Stimulated activated CD8-positive, alpha-beta memory T cell treated with anti-CD3 and anti-CD28 coated beads, Interleukin-7, amount 100 ng/mL, for 4 hours (primary cell): ENCODE measurements at places on chromosomes 2 and 18.

GRCh38 chr18:34223164-34223892 lies 1.4 kb downstream of the NOL4 start:
- DNase-seq, result no peak

DNA sequence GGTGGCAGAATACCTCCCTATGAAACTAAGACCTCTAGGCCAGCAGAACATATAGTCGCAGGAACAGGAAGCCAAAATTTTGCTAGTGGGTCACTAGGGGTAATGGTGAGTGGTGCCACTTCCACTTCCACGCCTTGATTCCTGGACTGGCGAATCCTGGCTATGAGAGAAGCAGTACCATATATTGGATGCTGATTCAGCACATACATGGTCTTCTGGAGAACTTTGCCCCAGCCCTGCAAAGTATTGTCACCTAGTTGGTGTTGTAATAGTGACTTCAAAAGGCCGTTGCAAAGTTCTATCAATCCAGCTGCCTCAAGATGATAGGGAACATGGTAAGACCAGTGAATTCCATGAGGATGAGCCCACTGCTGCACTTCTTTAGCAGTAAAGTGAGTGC lies 769.8 kb upstream of the GYPC start:
- no peak for DNase-seq

DNA sequence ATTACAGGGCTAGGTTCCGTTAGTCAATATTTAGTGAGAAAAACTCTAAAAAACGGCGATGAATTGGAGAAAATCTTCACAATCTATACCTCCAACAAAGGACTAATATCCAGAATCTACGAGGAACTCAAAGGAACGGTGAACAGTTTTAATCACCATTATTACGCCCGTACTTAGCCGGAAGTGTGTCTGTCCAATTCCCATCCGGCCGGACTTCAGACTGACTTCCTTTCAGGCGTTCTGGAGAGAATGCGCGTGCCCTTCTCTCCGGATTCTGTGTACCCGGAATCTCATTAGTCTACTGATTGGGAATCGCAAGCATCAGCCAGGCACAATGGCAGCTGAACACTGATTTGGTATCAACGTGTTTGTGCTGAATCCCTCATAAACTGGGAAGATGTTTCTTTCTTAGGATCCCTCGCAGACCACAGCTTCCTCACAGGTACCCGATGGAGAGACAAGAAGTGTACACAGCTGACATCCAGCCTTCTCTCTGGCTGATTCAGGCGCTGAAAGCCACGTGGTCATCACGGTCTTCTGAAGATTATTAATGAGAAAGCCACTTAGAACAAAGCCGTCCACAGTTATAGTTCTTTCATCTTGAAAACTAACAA lies 239.9 kb downstream of the ZNF516 start:
- no peak for DNase-seq

GRCh38 chr2:28624793-28625701 lies 126.6 kb upstream of the PPP1CB start:
- peak; percentile 43 for DNase-seq

GRCh38 chr2:68371581-68371980 lies 6.5 kb downstream of the PLEK start:
- no peak for DNase-seq

- no peak for DNase-seq
Observed at GRCh38 chr2:158204741-158205165, 103.1 kb downstream of the UPP2 start.

DNA sequence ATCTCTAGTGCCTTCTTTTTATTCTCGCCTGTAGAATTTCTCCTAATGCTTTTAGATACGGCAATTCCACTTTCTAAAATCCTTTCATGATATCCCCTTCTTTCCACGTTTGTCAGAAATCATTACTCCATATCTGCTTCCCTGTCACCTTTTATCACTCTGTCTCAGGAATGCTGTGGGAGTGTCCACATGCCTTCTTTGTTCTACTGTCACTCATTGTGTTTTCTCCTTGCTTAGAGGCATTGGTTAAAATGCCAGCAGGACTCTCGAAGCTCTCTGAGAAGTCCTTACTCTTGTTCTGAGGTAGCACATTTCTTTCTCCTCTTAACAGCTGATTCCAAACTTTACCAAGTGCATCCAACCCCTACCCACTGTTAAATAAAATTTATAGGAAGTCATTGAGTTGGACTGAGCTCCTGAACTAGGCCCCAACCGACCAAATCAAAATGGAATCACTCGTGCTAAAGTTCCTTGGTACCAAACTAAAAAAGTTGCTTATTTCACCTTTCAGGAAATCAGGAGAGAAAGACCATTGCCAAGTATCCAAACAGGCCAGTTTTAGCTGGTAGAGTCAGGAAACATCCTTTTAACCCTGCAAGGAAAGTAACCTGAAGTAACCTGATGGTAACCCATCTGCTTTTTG lies 10.6 kb upstream of the GALNT5 start:
- DNase-seq, result no peak

DNA sequence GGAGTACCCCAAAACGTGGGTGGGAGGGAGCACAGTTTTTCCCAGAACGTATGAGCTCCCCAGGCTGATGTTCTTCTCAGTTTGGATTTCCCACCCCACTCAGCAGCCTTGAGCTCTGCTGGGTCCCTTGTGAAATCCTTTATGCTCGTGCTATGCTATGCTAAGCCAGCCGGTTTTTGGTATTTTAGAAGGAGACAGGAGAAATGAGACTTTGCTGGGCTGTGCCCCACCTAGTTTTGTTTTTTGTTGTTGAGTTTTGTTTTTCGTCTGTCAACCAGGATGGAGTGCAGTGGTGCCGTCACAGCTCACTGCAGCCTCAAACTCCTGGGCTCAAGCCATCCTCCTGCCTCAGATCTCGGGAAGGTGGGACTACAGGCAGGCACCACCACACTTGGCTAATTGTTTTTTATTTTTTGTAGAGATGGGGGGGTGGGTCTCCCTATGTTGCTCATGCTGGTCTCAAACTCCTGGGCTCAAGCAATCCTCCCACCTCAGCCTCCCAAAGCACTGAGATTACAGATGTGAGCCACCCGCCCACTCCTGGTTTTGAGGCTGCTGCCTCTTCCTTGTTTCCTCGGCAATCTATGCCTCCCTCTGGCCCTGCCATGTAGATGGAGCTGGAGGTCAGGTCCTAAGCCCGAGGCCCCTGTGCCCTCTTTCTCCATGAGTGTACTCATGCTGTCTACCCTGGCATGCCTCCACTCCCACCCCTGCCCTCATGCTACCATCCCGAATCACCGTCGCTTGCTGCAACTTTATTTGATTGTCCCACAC lies 17.5 kb upstream of the MGAT4A start:
- no peak for DNase-seq

DNA sequence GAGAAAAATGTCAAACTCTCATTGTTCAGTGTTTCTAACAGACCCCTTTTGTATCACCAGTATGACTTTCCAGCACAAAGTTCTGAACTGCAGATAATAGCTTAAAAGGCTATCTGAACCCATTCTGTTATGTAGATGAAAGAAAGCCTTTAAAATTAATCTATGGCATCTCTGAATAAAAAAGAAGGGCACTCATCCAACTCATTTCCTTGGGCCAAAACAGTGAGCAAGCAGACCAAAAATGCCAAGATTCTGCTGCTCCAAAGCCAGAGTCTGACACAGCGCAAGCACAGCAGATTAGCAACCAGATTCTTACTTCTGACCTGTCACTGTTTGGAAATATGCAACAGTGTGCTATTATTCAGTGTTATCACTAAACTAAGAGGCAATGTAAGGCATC lies 22.6 kb upstream of the ITGA6 start:
- no peak for DNase-seq

DNA sequence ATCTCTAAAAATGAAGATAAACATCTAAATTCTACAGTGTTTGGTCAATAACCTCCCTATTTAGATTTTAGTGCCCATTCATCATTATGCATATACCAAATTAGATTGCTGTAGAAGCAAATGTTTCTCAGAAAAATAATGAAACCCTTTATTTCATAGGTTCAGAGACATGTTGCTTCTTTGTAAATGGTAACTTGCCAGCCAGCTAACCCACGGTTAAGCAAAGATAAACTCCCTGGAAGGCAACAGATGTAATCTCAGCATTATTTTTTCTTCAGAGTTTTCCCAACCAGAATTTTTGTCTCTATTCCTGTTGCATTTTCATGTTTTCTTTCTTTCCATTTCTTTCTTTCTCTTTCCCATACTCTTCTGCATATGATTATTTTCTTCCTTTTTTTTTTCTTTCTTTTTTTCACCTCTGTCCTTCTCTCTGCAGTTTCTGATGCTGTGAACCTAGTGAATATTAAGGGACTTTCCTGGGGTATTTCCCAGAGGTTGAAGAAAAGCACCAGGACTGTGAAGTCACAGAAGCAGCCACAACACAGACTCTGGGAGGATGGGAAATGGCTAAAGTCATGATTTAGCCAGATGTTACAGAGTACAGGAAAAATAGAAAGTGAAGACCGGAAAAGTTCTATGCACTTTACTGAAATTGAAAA lies 50.0 kb upstream of the DSG1 start:
- DNase-seq, result no peak

DNA sequence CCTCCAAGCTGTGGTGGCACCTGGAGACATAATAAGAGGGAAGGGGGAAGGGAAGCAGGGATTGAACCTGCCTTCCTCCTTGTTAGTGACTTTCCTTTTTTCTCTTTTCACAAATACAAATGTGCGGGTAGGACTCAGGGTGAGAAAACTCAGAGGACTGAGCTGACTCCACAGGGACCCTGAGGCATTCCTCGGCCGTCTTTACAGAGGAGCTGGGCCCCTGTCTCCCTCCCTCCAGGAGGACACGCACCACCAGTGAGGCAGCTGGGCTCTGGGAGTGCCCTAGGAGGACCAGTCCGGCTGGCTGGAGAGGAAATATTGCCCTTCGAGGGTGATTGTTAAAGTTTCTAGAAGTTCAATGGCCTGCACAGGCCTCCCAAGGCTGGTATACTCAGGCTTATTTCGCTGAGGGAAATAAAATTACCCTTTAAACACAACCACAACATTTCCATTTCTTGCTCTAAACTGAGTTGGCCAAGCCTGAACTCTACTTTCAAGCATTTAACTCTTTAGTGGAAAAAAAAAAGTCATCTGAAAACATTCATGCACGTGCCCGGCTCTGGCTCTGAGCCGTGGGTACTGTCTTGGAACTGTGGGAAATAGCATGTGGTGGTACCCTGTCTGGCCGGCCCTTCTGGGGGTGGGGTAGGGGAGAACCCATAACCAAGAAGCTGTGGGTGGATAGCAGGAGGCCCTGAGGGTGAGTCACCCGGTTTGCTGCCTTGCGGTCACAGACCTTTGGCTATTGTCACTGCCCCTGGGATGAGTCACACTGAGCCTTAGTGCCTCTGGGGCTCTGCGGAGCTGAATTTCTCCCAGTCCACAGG lies 116.0 kb downstream of the COPS8 start:
- no peak for DNase-seq

GRCh38 chr2:176758426-176758825 lies 454.2 kb upstream of the HNRNPA3 start:
- no peak for DNase-seq

DNA sequence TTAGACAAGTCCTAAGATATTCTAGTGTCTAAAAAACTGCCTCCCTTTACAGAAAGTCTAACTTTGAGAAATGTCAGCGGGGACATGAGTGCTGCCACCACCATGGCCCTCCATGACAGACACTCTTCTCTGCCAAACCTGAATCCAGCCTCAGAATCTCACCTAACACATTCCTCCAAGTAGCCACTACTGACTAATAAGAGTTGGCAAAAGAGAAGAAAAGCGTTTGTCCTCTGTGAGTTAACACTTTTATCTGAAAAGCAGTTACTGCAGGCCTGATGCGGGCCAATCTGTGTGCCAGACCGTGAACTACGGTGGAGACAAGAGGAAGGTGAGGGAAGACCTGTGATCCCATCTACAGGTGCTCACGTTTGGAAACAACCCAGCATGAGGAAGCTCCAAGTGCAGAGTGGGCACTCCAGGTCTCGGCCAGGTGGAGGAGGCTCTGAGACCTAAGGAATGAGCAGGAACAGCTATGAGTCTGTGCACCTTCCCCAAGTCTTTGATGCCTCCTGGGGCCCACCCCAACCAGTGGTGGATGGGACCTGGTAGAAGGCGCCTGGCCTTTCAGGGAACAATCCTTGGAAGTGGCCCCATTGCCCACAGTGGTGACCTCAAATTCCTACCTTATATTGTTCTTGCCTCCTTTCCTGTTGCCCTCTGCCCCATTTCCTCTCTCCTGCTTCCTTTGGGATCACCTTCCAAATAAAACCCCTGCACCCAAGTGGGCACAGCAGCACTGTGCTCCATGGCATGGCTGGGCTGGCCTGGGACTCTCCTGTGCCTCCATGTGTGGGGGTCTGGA lies 91.6 kb downstream of the BIN1 start:
- no peak for DNase-seq

GRCh38 chr2:24843330-24843860 lies 50.2 kb downstream of the CENPO start:
- DNase-seq, result no peak

GRCh38 chr18:46239549-46239948 lies 135.4 kb downstream of the HAUS1 start:
- DNase-seq, result no peak

DNA sequence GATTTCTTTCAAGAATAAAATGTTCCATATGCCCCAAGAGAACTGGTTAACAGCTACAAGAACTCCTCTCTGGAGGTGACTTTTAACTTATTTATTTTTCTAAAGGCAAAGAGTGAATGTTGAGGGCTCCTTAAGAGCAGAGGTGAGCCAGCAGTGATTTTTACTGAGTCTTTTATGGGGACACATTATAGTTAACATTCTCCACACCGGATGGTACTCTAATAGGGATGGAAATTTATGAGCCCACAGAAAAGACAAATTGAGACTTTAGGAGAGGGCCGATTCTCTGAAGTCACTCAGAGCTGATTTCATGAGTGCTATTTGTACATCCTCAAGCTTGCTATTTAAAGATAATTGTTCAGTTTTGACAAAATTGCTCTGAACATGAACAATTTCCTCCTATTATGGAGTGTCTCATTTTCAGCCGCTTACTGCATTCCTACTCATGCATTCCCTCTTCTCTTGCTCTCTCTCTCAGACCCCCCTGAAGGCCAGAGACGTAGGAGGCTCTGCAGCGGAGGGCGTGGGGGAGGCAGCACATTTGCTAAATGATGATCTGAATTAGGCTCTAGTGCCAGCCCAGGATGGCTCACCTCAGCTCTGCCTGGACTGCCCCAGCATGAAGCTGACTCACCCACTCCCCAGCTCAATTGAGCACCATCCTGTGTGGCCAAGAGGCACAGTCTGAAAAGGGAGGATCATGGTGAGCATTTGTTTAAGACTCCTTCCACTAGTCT lies 5.9 kb upstream of the RPL37A start:
- DNase-seq, result no peak

- no peak for DNase-seq
Observed at GRCh38 chr2:3628241-3628679, 29.7 kb upstream of the ALLC start.

DNA sequence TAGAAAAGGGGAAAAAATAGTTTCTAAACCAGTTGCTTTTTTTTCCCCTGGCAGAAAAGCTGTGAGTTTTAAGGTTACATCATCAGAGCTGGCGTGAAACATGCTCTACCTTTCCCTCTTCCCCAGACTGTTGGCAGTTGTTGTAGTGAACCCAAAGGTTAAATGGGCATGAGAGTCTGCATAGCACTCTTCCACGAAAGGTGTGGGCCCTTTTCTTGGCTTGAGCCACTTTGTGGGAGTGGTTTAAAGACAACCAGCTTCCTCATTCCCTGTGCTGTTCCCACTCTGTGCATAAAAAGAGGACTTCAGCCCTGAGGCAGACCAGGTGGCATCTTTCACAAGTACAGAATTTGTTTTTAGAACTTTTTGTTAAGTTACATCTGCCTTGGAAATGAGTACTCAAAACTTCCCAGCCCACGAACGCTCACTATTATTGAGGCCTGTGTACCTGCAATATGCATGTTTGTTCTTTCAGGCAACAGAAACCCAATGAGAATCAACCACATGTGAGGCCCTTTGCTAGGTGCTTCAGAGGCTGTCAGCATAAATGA lies 243.8 kb downstream of the BABAM2 start:
- DNase-seq, result no peak
